ENCODE measurements at places on chromosomes 6 and 20. TPM values are rescaled to one million over a fixed set of nuclear protein-coding genes. Genes with fewer than 3 reads are reported as not detected.

The SIRPD gene
- not detected for total RNA-seq

The TAB2 gene
- 24.2 TPM for total RNA-seq

The MICB gene
- total RNA-seq = 24.3 TPM

The GSTA4 gene
- 13.7 TPM for total RNA-seq

The RIPOR2 gene
- 0.10 TPM for total RNA-seq

The IRF4 gene
- 0.29 TPM for total RNA-seq
